ENCODE measurements at places on chromosomes 2 and 18. TPM values are rescaled to one million over a fixed set of nuclear protein-coding genes. Genes with fewer than 3 reads are reported as not detected.

RESP18 gene
- not detected for total RNA-seq

CROCC2 gene
- not detected for total RNA-seq

KLHL29 gene
- 14.1 TPM for total RNA-seq

HOXD12 gene
- total RNA-seq: not detected

RBBP8 gene
- total RNA-seq: 2.4 TPM

TTN gene
- 7,650 TPM for total RNA-seq

FOSL2 gene
- 278 TPM for total RNA-seq

DSG1 gene
- not detected for total RNA-seq

DNA sequence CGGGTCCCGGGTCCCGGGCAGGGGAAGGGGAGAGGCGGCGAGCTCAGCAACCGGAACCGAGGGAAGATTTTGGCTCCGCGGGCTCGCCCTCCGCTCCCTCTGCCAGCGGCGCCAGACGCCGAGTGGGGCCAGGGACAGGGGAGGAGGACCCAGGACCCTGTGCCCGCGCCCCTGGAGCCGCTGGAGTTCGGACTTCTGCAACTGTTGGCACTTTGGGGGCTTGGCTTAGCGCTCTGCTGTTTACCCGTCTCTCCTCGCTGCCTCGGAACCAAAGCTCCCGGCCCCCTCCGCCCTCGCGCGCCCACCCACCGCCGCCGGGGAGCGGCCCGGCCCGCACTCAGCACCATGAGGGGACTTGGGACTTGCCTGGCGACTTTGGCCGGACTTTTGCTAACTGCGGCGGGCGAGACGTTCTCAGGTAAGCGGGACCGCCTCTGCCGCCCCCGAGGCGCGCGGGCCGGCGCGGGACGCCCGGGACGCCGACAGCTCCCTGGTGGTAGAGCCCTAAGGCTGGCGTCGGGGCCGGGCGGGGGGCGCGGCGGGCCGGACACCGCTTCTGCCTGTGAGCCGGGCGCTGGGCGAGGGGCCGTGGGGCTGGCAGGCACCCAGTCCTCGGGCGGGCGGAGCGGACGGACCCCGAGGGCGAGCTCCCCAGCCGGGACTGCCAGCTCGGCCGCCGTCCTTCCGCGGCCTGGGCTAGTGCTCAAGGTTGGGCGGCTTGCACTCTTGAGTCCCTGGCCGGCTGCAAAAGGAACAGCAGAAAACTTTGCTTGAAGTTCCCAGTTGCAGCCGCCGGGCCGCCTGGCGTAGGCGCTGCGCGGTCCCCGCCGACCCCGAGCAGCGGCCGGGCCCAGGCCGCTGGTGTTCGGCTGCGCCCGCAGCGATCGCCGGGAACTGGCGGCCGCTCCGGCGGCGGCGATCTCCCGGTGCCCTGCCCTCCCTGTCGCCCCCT, 634 bp downstream of the PTPRM start:
- DNase-seq: peak; percentile 81

DNA sequence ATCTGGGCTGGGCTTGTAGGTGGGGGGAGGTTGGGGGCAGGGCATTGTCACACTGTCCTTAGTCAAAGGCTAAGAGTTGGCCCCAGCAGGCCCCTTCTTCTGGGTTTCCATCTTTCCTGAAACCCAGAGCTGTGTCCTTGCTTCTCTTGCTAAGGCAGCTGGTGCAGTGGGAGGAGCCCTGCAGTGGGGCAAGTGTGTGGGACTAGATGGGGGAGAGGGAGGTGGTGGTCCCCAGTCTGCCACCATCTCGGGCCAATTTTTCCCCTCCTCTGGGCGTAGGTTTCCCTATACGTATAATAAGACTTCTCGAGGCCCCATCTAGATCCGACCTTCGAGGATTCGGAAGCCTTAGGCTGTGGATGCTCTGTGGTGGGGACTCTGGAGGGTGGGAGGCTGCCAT, 3.5 kb downstream of the KCNF1 start:
- DNase-seq: no peak

GRCh38 chr18:51543658-51544155, 346.2 kb upstream of the MEX3C start:
- DNase-seq: no peak

DNA sequence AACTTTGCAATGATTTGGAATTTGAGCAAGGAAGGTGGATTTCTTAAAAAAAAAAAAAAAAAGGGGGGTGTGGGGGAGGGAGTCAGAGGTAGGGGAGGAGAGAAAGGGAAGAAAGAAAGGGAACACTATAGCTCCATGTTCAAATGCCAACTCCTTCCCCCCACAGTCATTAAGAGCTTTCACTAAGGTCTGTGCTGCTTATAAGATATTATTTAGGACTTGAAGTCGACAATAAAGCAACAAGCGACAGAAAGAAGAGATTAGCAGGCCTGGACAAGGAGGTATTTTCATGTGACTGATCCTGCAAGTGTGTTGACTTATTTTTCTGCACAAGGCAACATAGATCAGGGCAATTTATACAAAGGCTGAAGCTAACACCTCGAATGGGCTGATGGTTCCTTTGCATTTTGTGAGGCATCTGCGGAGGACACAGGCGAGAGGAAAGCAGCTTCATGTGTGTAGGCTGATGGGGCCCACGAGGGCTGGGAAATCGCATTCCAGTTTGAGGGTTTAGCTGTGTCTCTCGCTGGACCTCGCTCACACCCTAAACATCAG, 382.0 kb downstream of the SOX11 start:
- no peak for DNase-seq

DNA sequence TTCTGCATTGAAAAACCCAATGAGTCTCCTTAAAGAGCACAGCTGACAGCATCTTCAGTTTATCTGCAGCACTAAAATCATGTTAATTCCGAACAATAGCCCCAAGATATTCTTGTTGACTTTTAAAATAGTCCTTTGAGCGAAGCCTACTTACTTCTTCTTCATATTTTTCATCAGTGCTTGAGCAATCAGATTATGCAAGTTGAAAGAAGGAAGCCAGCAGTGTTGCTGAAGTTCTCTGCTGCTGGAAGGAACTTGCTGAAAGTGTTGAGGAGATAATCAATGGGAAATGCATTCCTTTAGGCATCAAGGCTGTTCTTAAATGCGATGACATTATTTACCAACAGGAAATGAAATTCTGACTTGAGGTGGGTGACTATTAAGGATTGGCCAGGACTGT, 105.9 kb upstream of the SNTG2 start:
- no peak for DNase-seq

Data from psoas muscle (tissue), 8 donors.